Activated T-cell treated with anti-CD3 and anti-CD28 coated beads, Interleukin-2, amount 50 U/mL, for 4 hours (primary cell): ENCODE measurements at places on chromosomes 3 and 15. TPM values are rescaled to one million over a fixed set of nuclear protein-coding genes. Genes with fewer than 3 reads are reported as not detected.

Gene CELF6
- 0.63 TPM for total RNA-seq

DNA sequence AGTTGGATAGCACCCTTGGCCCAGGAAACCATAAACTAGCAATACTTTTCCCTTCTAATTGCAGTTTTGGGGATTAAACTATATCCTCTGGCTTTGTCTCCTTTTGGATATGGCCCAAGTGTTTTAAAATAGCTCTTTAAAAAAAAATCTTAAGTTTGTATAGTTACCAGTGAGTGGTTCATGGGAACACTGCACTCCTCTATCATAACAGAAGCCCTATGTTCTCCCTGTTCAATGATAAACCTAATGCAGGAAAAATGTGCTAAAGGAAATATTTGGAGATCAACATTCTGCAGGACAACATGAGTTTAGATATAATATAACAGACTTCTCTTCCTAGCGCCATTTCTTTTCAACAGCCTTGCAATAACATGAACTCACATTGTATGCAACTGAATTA lies 13.1 kb downstream of the MRPL47 start:
- no peak for DNase-seq

- peak; percentile 32 for DNase-seq
Measured at GRCh38 chr15:90059208-90059985, 42.9 kb downstream of the IDH2 start.

- DNase-seq, result no peak
Measured at GRCh38 chr15:87942316-87942715, 314.2 kb downstream of the NTRK3 start.

GRCh38 chr3:184277366-184277765 lies 1.5 kb downstream of the ECE2 start:
- DNase-seq, result no peak

GRCh38 chr3:164479978-164480377 lies 598.3 kb downstream of the SI start:
- DNase-seq, result no peak

DNA sequence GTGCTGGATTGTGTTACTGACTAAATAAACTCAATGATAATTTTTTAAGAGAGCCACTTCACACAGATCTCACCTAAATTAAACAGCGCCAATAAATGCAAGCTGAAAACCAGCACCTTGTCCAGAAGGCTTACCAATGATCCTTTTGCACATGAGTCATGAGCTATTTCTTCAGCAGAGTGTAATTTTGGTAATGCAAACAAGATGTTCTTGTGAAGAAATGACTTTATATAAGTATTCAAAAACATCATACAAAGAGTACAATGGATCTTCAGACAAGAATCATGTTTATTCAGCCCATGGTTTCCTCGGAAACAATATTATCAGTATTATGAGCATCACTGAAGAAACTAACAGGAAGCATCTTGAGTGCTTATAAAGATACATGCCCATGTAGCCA lies 263.8 kb upstream of the UBE2E2 start:
- DNase-seq, result no peak

DNA sequence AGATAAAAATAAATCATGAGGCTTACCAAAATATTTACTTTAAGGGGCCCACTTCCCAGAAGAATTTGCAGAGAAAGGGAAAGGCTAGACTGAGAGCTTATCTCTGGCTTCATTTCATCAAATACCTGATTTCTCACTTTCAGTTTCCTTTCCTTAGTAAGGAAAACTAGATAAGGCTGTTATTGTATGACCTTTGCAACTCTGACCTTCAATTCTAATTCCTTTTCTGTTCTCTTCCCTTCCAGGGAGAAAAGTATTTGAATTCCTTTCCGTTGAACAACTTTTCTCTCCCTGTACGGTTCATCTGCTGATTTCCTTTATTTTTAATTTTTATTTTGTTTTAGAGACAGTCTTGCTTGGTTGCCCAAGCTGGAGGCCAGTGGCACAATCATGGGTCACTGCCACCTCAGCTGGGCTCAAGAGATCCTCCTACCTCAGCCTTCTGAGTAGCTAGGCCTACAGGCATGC lies 7.1 kb upstream of the PXK start:
- no peak for DNase-seq

- no peak for DNase-seq
Measured at GRCh38 chr3:15974647-15975046, 176.9 kb upstream of the ANKRD28 start.
